Fibroblast of skin of right quadriceps (primary cell): ENCODE measurements at places on chromosomes 13 and 19.
A peak's percentile ranks its signal among the peaks of the same experiment; 100 is the strongest.

GRCh38 chr13:78820541-78820940, 161.6 kb upstream of the OBI1 start:
- no peak for DNase-seq

DNA sequence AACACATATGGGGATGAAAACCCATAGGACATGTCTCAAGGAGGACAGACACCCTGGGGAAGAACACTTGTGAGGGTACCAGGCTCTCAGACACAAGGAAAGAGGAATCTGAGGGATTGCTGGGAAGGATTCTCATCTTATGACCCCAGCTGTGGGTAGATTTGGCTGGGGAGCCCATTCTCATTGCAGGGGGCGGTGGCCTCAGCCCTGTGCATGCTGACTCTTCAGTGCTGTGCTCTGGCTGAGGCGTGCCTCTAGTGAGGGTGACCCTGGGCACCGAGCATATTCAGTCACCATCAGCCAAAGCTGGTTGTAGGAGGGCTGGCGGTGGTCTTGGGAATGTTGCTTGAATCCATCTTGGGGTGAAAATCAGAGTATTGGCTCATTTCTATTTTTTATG, 140.7 kb downstream of the TM9SF2 start:
- DNase-seq: no peak

GRCh38 chr13:29270271-29270985, 325.1 kb downstream of the SLC7A1 start:
- DNase-seq: no peak

DNA sequence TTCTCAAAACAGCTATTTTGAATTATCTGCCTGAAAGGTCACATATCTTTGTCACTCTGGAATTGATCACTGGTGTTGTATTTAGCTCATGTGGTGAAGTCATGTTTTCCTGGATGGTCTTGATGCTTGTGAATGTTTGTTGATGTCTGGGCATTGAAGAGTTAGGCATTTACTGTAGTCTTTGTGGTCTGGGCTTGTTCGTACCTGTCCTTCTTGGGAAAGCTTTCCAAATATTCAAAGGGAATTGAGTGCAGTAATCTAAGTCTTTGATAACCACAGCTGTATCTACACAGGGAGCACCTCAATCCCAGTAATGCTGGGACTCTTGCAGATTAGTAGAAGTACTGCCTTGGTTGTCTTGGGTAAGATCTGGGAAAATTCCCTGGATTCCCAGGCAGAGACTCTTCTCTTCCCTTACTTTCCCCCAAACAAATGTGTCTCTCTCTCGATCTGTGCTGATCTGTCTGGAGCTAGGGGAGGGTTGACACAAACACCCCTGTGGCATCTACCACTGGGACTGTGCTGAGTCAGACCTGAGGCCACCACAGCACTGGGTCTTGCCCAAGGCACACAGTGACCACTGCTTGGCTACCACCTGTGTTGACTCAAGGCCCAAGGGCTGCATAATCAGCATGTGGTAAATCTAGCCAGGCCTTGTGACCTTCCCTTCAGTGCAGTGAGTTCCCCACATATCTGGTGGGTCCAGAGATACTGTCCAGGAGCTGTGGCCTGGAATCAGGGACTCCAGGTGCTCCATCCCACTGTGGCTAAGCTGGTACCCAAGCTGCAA, 5.5 kb upstream of the CYP4F3 start:
- no peak for DNase-seq

DNA sequence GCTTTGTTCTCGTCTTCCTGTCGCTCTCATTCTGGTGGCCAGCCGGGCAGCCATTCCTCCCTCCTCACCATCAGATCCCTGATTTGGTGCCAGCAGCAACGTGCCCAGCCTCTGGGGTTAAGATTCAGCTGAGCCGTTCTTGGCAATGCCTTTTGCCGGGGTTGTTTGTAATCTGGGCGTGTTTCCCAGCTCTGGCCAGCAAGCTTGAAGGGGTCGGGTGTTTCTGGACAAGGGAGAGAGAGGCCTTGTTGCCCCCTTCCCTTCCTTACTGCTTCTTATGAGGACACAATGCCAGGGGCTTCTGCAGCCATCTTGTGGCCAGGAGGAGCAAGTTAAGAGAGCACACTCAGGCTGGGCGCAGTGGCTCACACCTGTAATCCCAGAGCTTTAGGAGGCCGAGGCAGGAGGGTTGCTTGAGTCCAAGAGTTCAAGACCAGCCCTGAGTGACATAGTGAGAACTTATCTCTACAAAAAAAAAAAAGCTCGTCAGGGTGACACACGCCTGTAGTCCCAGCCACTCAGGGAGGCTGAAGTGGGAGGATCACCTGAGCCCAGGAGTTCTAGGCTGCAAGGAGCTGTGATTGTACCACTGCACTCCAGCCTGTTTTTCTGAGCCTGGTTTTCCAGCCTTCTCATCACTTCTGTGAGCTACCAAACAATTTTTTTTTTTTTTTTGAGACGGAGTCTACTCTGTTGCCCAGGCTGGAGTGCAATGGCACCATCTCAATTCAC, 10.7 kb upstream of the CRTC1 start:
- peak; percentile 16 for DNase-seq

- DNase-seq: peak; percentile 40
These were observed 68.2 kb downstream of the ARHGAP35 start for GRCh38 chr19:46928951-46929350.
